Stimulated activated CD8-positive, alpha-beta memory T cell treated with anti-CD3 and anti-CD28 coated beads, Interleukin-7, amount 100 ng/mL, for 1 hour (primary cell): ENCODE measurements at places on chromosomes 7 and 10.
A peak's percentile ranks its signal among the peaks of the same experiment; 100 is the strongest.

- no peak for DNase-seq
Observed at GRCh38 chr7:118949031-118949430, 724.5 kb downstream of the ANKRD7 start.

DNA sequence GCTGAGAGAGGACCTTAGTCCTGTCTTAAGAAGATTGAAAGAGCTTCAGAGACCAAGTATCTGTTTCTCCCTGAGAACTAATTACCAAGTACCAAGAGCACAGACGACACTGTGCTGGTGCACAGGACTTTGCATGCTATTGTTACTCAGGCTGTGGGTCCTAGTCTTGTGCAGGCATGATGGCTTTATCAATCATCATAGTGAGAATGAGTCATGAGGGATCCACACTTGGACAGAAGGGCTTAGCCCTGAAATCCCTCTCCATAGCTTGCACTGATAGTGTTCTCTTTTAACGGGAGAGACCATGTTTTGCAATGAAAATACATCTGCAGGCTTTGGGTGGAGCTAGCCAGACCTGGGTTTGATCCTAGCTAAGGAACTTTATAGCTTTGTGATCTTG, 93.3 kb downstream of the SORCS3 start:
- DNase-seq: no peak

- DNase-seq: no peak
Observed at GRCh38 chr10:12709000-12709401, 292.5 kb downstream of the CCDC3 start.

DNA sequence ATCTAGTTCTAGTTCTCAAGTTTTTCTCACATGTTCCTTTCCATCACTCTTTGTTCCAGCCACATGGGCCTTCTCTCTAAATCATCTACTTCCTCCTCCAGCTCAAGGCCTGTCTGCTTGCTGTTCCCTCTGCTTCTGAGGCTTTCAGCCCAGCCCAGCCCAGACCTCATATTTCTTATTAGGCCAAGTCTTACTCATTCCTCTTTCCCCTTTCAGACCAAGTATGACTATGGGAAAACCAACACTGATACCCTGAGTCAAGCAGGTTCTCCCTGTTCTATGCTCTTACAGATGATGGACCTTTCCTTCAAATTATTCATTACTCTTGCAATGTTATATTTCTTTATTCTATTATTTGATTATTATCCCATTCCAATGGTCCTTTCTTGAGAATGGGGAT, 80.3 kb upstream of the SEM1 start:
- no peak for DNase-seq

DNA sequence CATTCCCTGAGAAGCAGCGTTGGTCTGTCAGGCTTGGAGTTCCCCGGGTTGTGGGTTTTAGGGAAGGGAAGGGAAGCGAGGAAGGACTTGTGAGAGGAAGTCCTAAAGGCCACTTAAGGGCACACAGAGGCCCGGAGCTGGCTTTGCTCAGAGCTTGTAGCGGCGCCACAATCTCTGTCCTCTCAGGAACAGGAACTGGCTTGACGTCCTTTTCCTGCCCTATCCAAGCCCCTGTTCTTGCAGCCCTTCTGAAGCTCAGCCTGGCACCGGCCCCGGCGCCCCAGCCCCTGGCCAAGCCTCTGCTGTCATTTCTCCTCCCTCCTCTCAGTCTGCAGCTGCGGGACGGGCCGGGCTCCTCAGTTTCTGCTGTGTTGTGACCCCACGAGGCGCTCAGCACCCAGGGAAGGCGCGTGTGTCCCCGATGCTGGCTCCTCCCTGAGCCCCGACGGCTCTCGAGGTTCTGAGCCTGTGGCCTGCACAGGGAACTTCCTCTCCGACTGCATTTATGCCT, at the start of gene GIMAP8:
Gene GIMAP8 (plus strand): TSS at position 140 of the 511 bp plus-strand sequence. CDS start 16,069 bp downstream, outside the sequence.
- peak; percentile 38 for DNase-seq

DNA sequence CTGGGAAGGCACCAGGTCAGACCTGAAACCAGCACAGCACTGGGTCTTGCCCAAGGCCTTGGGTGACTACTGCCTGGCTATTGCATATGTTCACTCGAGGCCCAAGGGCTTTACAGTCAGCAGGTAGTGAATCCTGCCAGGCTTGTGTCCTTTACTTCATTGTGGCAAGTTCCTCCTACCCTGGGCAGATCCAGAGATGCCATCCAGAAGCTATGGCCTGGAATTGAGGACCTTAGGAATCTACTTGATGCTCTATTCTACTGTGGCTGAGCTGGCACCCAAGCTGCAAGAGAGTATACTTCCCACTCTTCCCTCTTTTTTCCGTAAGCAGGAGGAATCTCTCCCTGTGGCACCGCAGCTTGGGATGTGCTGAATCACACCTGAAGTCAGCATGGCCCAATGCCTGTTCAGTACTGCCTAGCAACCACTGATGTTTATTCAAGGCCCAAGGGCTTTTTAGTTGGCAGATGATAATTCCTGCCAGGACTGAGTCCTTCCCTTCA, 246.7 kb upstream of the CTBP2 start:
- no peak for DNase-seq

DNA sequence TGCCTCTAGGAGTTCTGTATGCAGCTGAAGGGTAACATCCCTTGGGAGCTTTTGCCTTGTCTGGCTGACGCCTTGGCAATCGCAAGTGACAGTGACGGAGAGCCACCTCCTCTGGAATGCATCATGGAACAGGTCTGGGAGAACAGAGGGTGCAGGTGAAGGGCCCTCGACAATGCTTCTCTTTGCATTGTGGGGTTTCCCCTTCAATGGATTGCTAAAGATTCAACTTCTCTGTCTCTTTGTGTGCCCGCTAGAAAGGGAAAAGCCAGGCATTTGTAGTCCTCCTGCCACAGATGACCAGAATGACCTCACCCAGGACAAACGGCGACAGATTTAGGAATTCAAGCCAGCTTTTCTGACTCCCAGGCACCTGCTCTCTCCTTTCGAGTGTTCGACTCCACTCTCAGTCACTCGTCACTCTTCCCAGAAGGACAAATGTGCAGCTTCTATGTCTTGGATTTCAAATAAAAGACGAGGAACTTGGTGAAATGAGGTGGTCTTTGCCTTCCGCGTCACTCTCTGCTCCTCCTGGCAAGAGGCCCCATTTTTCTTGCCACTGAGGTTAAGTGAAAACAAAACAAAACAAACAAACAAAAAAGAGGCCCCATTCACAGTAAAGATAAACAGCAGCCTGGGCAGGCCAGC, 26.1 kb downstream of the IL2RA start:
- DNase-seq: no peak

- DNase-seq: no peak
Observed at GRCh38 chr7:151117565-151117964, 31.3 kb downstream of the AGAP3 start.

- DNase-seq: no peak
Observed at GRCh38 chr10:17101910-17102266, 27.7 kb downstream of the CUBN start.

- DNase-seq: no peak
Observed at GRCh38 chr10:16510843-16511242, 10.8 kb downstream of the C1QL3 start.

- DNase-seq: no peak
Observed at GRCh38 chr7:41869596-41869995, 166.7 kb upstream of the INHBA start.

DNA sequence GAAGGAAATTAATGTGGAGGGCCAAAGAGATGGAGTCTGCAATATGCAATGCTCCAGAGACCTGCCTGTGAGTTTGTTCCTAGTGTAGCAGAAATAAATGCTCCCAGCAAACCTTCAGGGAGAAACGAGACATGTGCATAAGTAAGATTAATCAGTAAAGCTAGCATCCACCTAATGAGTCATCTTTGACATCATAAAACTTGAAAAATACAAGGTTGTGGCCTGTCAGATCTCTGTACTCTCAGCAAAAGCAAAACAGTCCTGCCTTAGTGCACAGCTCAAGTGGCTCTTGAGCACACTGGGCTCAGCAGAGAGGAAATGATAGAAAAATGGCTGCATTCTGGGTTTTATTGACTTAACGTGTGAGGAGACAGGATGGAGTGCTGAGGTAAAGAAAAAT, 32.5 kb upstream of the ERCC6 start:
- DNase-seq: no peak

DNA sequence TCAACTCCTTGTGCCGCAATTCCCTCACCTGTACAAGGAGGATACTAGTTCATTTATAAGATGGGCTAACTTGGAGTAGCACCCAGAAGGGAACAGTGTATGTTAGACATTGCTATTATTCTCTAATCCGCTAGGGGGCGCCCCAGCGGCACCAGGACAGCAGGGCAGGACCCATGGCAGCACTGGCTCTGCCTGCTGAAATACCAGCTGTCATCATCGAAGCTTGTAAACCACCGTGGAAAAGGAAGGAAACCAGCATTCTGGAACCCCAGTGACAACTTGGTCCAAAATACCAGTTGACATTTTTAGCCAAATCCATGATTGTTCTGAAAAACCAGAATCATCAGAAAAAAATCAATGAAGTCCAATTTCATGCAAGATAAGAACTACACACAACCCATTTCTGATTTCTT, 134.4 kb downstream of the ITGA8 start:
- no peak for DNase-seq

DNA sequence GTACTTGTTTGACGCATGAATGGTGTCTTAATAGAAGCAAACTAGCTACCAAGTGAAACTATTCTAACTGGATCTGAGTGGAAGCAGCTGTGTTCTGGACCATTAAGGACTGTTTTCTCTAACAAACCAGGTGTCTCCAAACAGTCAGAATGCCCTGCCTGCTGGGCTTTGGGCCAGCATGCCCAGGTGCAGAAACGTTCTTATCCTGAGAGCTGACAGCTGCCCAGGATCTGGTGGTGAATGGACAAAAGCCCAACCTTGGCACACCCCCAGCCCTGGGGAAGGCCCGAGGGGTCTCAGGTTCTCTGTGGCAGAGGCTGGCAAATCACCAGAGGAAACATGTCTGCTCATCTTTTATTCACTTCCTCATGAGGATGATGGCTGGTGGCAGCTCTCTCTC, 48.2 kb upstream of the LAMB4 start:
- no peak for DNase-seq

- DNase-seq: no peak
Observed at GRCh38 chr10:127424594-127425264, 124.4 kb upstream of the NPS start.

- DNase-seq: no peak
Observed at GRCh38 chr10:67331121-67331910, 364.7 kb downstream of the CTNNA3 start.

GRCh38 chr7:113824117-113824823, 94.5 kb downstream of the PPP1R3A start:
- no peak for DNase-seq

GRCh38 chr10:31090894-31091607, 59.4 kb upstream of the ZNF438 start:
- DNase-seq: no peak

DNA sequence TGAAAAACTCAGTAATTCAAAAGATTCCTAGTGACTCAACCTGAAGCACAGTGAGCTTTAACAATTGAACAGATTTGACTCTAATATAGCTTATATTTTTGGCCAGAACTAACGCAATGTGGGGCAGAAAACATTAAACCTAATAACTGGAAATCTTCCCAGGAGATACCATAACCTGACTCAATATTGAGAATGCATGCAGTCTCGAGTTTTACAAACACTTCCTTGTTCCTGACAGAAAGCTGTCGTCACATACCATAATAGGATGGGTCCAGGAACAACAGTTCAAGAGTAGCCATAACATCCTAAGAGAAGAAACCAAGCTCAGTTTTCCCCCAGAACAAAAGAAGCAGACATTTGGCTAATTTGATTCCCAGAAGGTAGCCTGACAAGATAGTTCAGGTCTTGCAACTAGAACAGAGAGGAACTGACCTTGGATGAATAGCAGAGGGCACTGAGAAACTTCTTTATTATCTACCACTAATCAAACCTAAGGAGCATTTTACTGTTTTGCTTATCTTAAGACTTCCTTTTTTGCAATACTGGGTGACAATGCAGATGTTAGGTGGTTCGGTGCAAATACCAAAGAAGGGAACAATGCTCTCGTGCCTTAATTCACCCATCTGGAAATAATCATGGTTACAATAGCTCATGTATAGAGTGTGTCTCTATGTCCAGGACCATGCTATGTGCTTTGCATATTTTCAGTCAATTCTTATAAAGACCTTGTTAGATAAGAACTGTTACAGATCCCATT, 38.6 kb upstream of the ACSL5 start:
- DNase-seq: no peak

GRCh38 chr7:116219834-116220233, 9.5 kb downstream of the TES start:
- no peak for DNase-seq

DNA sequence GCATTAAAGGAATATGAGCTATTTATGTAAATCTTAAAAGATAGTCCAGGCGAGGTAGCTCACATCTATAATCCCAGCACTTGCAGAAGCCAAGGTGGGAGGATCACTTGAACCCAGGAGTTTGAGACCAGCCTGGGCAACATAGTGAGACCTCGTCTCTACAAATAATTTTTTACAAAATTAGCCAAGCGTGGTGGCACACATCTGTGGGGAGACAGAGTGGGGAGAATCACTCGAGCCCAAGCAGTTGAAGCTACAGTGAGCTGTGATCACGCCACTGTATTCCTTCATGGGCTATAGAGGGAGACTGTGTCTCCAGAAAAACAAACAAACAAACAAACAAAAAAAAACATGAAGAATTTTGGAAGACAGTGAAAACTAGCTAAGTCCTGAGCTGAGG, 28.4 kb downstream of the HERC4 start:
- no peak for DNase-seq

DNA sequence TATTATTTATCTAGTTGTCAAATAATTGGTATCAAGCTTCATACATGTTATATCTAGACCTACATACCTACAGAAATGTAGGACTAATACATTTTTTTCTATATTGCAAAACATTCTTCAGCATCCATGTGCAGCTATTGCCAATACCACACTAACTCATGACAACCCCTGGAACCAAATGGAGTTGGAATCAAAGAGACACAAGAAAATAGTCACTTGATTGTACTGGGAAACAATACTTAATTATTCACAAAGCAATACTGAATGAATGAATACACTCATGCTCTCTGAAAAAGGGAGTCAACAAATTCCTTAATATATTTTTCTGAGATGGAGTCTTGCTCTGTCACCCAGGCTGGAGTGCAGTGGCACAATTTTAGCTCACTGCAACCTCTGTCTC, 10.4 kb upstream of the CFAP43 start:
- no peak for DNase-seq

GRCh38 chr7:46072722-46073121, 151.7 kb upstream of the IGFBP3 start:
- DNase-seq: no peak

GRCh38 chr10:59839576-59839975, 66.8 kb downstream of the CCDC6 start:
- DNase-seq: no peak

DNA sequence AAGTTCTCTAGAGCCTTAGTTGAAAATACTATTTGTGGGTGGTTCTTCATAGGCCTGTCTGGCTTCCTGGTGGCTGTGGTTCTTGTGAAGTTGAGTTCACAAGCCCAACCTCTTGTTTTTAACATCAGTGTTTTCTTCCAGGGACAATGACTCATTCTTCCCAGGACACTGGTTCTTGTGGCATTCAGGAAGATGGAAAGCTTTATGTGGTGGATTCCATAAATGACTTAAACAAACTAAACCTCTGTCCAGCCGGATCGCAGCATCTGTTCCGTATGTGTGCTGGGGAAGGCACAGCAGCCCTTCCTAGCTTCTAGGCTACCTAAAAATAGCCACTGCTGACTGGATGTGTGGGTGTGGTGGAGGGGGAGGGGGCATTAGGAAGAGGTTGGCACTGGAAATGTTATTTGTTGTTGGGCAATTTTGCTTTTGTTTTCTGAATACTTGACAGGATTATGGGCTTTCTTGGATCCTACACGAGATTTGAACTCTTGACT, 3.9 kb downstream of the LSMEM1 start:
- no peak for DNase-seq
